GOT3 (cell line): ENCODE measurements at places on chromosomes 2 and 18.

- DNase-seq: no peak
Measured at GRCh38 chr2:119306196-119306590, 60.4 kb downstream of the C2orf76 start.

DNA sequence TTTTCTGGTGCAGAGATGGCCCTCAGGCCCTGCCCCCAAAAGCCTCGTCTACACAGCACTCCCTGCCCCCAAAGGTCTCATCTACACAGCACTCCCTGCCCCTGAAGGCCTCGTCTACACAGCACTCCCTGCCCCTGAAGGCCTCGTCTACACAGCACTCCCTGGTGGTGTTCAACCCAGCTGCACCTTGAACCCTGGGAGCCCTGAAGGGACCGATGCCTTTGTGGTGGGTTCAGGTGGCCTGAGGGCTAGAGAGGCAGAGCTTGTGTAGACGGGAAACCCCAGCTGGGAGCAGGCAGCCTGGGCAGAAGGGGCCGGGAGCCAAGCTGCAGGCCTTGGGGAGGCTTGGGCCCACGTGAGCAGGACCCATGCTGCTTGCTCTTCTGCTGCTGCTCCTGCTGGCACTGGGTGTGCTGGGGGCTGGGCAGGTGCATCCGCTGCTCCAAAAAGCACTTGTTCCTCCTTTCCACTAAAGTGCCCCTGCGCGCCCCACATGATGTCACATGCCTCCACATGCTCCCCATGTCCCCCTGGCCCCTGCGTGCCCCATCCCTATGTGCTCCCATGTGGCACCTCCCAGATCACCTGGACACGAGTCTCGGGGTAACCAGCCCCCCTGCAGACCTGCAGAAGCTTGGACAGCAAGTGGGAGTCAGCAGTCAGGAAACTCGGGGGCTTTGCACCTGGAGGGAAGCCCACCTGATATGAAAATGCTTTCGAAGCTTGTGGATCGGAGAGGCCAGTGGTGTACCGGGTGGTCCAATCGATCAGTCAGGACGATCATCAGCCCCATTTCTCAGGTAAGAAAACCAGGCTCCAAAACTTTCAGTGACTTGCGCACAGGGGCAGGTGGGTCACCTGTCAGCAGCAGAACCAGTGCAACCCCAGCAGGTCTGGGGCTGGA lies 94.9 kb upstream of the CTDP1 start:
- no peak for DNase-seq

- DNase-seq: no peak
Measured at GRCh38 chr18:25587545-25587944, 235.6 kb upstream of the ZNF521 start.

DNA sequence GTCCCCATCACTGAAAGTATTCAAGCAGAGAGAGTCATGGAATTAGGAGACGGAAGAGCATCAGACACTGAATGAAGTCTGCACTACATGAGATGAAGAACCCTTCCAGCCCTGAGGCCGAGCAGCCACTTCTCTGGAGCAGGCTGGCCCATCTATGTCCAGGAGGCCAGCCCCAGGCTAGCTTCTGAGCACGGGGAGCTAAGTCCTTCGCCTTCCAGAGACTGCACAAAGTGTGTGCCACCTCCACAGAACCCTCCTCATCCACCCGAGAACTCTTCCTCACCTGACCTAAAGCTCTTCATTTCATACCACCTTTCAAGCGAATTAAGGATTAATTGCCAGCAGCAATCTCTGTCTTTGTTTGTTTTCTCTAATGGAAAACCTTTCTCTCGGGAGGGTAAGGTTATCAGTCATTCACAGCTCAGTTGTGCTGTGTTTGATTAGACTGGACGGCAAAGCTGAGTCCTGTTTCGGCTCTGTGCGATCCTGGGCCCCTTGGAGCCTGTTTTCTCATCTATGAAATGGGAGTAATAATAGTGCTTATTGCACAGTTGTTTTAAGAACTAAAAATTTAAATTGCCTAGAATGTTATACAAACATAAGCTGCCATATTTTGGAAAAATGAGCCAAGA lies 38.0 kb downstream of the SCTR start:
- DNase-seq: no peak

- no peak for DNase-seq
Measured at GRCh38 chr2:83186105-83186760, 1272.8 kb downstream of the SUCLG1 start.

DNA sequence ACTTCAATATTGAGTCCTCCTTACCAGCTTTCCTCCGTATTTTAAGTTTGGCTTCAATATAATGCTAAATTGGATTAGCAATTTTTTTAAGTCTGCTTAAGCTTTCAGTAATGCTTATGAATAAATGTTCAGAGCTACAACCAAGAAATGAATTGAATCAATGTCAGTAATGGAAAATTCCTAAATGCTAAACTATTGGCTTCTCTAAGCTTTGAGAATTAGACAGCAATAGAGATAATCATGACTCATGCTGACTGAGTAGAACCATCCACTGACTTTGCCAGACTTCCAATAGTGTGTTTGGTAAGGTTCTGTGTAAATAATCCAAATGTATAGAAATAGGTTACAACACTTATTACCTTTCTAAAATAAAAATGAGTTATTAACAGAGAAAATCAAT lies 8.9 kb upstream of the PDE1A start:
- DNase-seq: no peak

DNA sequence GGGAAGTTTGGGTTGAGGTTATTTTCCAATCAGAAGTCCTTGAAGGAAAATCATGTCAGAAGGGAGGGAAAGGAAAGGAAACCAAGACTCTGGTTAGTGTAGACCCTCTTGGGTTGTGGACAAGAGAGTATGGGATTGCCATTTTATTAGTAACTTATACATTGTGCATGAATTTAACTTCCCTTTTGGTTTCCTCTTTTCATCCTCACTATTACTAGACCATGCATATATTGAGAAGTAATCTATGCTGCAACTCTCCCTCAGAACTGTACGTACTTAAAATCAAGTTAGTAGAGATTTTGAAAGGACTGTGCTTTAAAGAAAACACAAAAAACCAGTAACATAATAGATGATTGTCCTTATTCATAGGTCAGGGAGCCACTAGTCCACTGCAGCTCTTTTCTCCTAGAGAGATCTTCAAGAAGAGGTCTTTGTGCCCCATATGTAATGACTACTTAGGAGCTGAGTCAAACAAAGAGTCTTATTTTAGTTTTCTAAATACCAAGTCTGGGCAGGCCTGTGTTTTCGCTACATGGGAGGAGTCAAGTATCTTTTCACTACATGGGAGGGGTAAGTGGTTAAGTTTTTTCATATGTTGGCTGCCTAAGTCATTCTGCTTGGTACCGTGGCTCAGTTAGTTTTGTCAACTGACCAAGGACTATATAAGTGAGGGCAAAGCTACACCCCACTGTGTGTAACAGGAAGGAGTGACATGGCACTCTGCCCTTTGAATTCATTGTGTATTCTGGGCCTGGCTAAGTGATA lies 25.2 kb upstream of the FAM117B start:
- DNase-seq: no peak

GRCh38 chr2:124080281-124081153 lies 55.4 kb downstream of the CNTNAP5 start:
- no peak for DNase-seq

GRCh38 chr2:20403774-20404312 lies 43.0 kb upstream of the RHOB start:
- DNase-seq: no peak
